Frontal cortex (tissue), 4 donors: ENCODE measurements at places on chromosomes 3 and 15. TPM values are rescaled to one million over a fixed set of nuclear protein-coding genes. Genes with fewer than 3 reads are reported as not detected.

The CADM2 gene
- 64.8 TPM for total RNA-seq

DNA sequence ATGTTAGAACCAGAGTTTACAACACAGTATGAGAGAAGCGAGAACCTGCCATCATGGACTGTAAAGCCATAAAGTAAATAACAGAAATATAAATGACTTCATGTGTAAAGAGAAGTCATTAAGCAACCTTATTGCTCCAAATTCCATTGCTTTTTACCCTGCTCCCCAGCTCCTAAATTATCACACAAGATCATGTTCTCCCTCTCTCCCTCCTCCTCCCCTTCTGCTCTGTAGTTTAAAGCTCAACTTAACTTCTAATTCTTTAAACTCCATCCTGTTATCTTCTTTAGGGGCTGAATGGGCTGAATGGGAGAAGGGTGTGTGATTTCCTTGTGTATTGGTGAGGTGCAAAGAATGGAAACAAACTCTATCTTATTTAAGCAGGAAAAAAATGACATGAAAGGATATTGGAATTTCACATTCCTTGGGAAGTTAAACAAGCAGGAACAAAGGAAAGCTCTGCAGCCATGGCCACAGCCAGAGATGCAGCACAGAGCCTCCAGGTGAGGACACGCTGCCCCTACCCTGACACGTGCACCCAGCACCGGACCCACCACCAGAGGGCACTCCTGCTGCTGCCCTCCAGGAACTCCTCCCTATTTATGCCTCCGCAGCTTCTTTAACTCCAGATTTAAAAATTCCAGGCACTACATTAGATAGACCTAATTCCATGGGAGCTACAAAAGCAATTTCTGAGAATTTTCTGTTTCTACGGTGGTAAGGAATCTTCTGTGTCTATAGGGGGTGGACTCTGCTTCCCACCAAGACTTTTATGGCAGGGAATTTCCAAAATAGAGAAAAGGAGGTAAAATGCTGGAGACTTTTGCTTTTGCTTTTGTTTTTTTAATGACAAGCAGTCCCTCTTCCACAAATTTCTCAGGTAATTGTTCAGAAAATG is 76.9 kb upstream of the ABI3BP start:
- DNase-seq: no peak

The STX19 gene
- total RNA-seq: not detected

DNA sequence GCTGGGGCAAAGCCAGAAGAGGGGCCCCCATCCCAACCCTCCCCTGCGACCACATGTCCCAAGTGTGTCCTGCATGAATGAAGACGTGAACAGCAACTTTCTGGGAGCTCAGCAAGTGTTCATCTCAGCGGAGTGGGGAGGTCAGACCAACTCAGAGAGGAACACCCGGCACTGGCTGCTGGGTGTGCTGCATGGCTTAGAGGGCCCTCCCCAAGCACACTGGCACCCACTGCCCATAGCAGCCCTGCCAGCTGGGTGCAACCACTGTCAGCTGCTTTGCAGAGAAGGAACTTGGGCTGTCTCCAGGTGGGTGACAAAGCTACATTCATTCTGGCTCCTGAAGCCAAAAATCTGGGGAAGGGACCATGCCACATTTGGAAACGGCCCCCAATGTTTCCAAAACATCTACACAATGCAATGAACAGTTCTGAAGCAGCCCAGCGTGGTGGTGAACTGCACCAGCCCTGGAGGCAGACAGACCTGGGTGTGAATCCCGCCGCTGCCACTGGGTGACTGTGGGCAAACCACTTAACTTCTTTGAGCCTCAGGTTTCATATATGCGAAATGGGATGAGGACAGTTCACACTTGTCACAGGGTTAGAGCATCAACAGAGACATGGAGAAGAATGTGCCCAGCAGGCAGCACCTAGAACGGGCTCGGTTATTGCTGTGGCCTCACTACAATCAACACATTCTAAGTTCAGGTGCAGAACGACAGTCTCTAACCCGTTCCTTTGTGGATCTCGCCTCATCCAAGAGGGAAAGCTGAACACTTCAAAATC is 145.4 kb downstream of the NUP210 start:
- DNase-seq: no peak

DNA sequence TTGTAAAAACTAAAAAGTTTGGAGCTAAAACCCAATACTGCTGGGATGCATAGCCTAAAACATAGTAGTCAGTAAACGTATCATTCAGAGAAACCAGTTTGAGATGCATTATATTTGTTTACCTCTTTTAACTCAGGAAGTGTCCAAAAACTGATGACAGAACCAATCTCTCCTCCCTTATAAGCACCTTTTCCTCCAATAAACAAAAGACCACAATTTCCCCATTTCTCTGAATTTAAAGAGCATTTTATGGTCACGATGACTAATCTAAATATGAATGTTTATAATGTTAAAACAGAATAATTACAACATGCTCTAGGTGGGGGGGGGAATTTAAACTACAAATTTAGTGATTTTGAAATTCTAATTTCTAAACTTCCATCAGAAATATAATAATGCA is 58.5 kb downstream of the CEP63 start:
- no peak for DNase-seq

DNA sequence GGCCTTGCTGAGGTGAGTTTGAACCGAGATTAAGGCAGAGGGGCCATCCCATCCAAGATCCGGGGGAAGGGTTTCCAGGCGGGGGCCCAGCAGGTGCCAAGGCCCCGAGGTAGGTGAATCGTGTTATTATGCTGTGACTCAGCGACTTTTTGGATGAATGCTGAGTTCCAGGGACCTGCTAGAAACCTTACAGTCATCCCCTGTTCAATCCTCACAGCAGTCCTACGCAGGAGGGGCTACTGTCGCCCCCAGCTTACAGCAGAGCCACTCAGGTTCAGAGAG is 40.9 kb downstream of the DNAJB8 start:
- no peak for DNase-seq
